Foreskin fibroblast (primary cell): ENCODE measurements at places on chromosomes 5 and 9.
A peak's percentile ranks its signal among the peaks of the same experiment; 100 is the strongest.

GRCh38 chr9:131117121-131117761, 8.1 kb upstream of the NUP214 start:
- DNase-seq: no peak

GRCh38 chr5:137647401-137647800, 88.5 kb downstream of the KLHL3 start:
- no peak for DNase-seq

- no peak for DNase-seq
These were observed at the start of gene SH3GL2 for GRCh38 chr9:17578911-17579793. Gene SH3GL2 (plus strand): TSS chr9:17579066.

- no peak for DNase-seq
These were observed 87.6 kb downstream of the SEMA6A start for GRCh38 chr5:116487045-116487444.

DNA sequence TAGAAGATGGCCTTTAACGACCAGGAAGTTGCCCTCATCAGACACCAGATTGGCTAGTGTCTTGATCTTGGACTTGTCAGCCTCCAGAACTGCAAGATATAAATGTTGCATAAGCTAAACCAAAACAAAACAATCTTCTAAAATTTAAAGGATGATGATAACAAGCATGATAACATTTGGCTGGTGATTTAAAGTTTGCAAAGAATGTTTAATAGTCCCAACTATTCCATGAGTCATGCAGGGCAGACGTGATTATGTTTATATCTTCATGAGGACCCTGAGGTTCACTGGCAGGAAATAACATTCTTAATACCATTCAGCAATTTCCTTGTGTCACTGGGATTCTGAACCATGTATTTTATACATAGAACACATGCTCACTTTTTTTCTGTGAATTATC, 319.8 kb downstream of the HCN1 start:
- peak; percentile 42 for DNase-seq

GRCh38 chr5:61160497-61160896, 1.8 kb downstream of the SMIM15 start:
- no peak for DNase-seq

- DNase-seq: no peak
These were observed 16.8 kb downstream of the ANKH start for GRCh38 chr5:14854799-14855198.

GRCh38 chr5:67333171-67333570, 136.6 kb upstream of the CD180 start:
- DNase-seq: no peak

DNA sequence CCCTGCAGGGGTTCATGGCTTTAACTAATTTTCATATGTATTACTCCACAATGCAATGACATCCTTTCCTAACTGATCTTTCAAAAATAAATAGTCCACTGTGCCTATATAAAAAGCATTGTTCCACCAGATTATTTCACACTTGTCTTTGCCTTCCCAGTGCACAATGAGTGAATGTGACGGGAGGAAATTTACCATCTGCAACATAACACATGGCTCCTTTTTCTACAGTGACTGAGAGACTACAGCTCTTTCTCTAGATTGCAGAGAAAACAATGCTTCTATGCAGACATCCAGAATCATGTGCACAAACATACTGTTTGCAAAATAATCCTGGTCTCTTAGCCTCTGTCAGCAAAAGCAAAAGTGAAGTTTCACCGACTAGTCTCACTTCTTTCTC, 483.7 kb upstream of the PIK3R1 start:
- no peak for DNase-seq
